ENCODE measurements at places on chromosomes 5 and 9.

DNA sequence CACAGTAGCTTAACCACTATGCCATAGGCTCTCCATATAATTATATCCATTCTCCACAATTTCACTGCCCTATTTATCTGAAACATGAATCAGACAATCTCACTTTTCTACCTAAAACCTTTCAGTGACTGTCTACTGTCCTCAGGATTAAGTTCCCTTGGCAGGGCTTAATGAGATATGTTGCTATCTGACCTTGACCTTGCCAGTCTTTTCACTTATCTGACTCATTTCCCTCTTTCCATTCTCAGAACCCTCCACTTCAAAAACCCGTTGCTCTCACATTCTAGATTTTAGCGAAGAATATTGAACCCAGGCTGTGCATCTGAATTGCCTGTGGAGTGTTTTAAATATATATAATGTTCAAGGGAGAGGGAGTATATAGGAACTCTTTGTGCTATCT, 452.1 kb upstream of the MPDZ start:
- no peak for DNase-seq

GRCh38 chr9:10050016-10050415, 562.8 kb downstream of the PTPRD start:
- DNase-seq: no peak

GRCh38 chr9:3736161-3736560, 210.4 kb upstream of the RFX3 start:
- no peak for DNase-seq

DNA sequence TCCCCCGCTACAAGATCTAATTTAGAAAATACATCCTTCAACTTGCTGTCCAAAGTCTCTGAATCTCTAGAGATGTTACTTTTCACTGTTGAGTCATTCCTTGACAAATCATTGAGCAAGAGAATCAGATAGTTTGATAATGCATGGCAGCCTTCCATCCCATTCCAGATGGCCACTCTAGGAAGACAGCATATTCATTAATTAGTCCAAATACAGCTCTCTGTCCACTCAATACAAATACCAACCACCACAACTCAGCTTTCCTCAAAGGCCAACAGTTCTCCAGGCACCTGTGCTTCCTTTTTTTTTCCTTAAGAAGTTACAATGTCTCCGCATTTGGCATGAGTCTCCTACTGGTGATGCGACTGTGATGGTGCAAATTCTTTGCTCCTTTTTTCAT, 72.3 kb downstream of the DROSHA start:
- DNase-seq: no peak

- DNase-seq: peak; percentile 79
These were observed 68.2 kb downstream of the LRSAM1 start for GRCh38 chr9:127519301-127520166.

DNA sequence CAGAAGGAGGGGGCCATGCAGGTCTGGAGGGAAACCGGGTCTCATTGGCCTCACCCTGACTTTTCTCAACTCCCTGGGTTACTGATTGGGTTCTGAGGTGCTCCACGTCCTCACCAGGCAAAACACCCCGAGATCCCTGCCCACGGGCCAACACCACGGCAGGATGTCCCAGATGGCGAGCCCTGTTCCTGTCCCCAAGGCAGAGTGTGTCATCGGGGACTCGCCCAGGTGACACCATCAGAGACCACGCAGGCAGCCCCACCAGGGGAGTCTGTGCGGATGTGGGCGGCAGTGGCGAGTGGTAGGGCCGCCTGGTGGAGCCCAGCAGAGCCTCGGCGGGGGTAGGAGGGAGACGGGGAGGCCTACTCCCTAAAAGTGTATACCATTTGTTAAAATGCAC, 59.0 kb upstream of the UBAC1 start:
- no peak for DNase-seq

DNA sequence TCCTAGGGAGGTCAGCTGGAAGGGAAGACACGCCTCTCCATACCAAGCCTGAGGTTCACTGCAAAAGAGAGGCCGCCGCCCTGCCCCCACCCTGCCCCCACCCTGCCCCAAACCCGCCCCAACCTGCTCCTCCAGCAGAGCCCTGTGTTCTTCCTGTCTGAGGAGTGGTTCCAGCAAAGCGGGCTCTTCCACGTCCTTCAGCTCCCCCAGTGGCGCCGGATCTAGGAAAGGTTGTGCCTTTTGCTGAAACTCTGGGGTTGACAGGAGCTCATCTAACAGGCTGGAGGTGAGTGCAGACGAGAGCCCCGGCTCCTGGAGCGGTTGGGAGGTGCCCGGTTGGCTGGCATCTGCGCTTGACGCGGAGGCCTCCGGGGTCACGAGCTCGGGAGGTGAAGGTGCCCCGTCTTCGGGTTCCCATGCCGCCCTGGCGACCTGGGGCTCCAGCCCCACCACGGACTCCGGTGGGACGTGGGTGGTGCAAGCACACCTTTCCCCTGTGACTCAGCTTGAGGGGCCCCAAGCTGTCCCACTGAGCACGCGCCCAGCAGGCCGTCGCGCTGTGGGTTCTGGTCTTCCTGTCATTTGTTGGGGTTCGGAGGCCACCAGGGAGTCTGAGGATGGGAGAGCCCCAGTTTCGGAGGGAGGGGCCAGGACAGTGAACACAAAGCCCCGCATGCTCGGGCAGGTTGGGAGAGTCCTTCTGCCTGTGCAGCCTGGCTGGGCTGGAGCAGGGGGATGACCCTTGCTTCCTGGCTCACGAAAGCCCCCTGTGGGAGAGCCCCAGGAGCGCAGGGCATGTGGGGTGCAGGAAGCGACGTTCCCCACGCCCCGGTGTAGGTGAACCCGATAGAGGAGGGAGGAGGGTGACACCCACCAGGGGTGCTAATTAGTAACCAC, 1467.1 kb downstream of the FOXD4L5 start:
- DNase-seq: no peak

GRCh38 chr9:105444130-105444529, 3.7 kb upstream of the FSD1L start:
- DNase-seq: no peak

GRCh38 chr9:87478226-87478992, 19.3 kb upstream of the DAPK1 start:
- DNase-seq: no peak

- DNase-seq: no peak
These were observed 9.6 kb downstream of the NEK6 start for GRCh38 chr9:124267271-124267807.

- no peak for DNase-seq
These were observed 22.2 kb downstream of the FBXL7 start for GRCh38 chr5:15522187-15522520.

GRCh38 chr5:111942661-111943401, 185.8 kb upstream of the NREP start:
- DNase-seq: no peak

GRCh38 chr9:79120533-79120932, 451.2 kb upstream of the TLE4 start:
- DNase-seq: no peak

DNA sequence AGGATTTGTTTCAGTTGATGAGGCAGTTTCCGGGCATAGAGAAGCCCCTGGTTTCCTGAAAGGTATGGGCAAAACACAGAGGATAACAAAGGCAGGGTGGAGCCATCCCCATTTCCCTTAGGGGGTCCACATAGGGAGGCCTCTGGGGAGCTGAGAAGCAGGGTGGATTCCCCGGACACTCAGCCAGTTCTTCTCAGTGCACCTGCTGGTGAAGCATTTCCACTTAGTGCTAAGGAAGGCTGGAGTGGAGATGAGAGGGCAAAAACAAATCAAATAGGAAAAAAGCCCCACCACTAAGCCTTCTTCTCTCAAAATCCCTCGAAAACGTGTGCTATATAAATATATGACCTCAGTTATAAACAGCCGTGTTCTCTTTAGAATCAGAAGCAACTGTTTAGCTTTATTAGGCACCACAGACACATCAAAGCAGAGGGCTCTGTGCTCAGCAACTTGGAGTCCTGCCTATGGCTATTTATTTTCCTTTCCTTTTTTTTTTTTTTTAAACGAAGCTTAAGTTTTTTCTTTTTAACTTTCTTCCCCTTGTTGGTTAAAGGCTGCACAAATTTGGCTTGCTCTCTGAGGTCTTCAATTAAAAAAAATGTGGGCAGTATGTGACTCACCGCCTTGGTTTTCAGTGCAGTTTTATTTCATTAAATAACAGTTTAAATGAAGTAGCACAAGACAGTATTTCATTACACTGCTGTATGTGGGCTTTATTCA, 67.7 kb downstream of the PRDM6 start:
- no peak for DNase-seq

DNA sequence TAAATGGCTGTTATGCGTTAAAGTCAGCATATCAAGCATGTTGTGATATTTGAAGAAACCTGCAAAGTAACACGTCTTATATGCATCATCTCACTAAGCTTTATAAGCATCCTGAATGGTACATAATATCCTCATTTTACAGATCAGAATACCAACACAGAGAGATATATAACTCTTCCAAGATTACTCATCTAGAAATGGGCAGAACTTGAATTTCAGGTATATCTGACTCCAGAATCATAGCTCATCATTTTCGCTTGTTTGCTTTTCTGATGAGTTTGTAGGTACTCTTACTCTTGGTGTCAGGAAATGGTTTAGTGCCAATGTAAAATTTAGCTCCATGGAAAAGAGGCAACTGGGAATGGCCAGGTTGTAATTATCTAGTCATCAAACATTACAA, 232.3 kb upstream of the ANKH start:
- no peak for DNase-seq

DNA sequence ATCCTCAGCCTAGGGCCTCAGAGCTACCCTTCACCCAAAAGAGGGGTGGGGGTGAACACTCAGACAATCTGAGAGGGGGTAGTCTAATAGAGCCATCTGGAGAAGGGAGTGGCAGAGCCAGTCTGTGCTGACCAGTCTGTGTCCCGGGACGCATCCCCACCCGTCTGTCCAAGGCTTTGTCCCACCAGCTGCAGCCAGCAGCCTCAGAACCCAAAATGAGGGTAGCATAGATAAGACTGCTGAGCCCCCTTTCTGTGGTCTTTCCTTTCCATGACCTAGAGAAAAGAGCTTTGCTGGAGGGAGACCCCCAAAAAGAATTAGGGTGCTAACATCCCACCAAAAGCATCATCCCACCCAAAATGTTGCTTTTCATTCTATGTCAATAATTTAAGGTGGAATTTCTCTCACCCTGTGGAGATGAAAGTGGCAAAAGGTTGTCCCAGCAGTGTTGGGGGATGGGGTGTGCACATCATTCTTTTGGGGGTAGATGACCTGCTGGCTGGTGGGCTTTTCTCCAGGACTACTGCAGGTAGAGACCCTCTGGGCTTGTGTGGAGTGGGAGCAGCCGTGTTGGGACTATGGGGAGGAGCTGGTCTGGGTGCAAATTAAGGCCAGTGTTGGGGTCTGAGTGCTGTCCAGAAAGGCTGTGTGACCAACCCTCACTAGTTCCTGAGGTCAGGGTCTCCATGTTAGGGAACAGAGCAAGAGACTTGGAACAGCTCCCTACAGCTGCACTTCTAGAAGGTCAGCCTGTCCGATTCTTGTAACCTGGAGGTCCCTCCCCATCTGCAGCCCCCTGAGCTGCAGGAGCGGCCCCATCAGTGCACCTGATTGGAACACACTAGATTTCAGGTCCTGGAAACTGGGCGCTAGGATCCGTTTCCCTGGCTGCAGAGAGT, 19.9 kb downstream of the URM1 start:
- DNase-seq: no peak

DNA sequence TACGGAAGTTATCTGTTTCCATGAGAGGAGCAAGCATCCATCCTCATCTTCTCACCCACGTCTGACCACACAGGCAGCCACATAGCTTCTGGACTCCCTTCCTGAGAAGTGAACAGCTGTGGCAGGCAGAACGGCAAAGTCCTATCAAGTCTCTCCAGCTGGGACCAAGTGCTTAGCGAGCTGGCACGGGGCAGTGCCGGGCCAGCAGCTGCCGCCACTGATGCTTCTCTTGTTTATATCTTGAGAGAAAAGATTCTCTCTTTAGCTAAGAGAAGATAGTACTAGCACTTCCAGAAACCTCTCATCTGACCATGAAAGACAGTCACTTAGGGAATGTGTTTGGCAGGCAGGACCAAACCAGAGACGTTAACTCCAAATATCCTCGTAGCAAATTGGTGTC, 37.2 kb downstream of the PLAC8L1 start:
- no peak for DNase-seq

DNA sequence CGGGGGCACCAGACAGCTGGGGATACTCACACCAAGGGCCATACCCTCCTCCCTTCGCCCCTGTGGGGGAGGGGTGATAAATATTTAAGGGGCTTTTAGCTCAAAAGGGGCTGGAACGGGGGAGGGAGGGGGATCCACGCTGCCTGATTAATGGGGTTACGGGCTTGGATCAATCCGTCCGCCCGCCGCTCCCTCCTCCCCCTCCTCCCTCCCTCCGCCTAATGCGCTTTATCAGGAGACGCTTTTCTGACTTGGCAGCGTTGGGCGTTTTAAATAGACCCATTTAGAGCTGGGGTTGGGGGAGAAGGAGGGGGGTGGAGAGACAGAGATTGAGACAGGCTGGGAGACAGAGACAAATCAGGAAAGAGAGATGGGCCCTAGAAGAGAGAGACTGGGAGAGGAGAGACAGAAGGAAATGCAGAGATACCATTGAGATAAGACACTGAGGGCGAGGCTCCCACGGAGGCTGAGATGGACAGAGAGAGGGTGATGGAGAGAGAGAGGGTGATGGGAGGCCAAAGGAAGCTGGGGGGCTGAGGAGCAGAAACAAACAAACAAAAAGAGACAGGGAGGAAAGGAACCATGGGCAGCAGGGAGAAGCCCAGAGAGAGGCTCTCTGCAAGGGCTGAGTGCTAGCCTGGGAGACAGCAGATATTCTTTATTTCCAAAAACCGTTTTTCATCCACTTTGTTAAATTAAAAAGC, 10.3 kb downstream of the CNTFR start:
- DNase-seq: no peak

DNA sequence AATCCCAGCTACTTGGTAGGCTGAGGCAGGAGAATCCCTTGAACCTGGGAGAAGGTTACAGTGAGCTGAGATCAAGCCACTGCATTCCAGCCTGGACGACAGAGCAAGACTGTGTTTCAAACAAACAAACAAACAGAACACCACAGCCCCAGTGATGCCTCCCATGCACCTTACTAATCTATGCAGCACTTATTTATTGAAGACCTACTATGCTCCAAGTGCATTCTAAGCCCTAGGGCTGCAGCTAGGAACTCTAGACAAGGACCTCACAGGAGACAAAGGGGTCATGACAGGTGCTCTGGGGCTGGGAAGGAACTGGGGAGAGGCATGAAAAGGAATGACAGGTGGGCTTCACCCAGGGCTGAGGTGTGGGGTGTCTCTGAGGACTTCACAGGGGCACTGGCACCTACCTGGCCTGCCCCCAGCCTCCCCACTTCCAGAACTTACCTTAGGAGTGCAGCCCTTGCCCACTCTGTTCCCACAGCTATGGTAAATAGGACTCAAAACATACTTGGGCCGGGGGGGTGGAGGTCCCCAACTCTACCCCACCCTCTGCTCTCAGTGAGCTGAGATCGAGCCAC, 69.4 kb downstream of the C9orf50 start:
- no peak for DNase-seq
